Small intestine (tissue), 16 donors: ENCODE measurements at places on chromosomes 5 and 9. TPM values are rescaled to one million over a fixed set of nuclear protein-coding genes. Genes with fewer than 3 reads are reported as not detected.

The FOXD4L5 gene
- not detected for polyA plus RNA-seq

The SLC23A1 gene
- 29.3 TPM for polyA plus RNA-seq

The IFNA13 gene
- not detected for polyA plus RNA-seq

GRCh38 chr5:6365977-6366590 lies 12.3 kb downstream of the MED10 start:
- H3K36me3 ChIP-seq = peaks cover 50% of the 10 kb centered on the region
- no peak for DNase-seq
- H3K27ac ChIP-seq = no peak overlapping the region
- no peak overlapping the region for H3K4me3 ChIP-seq

DNA sequence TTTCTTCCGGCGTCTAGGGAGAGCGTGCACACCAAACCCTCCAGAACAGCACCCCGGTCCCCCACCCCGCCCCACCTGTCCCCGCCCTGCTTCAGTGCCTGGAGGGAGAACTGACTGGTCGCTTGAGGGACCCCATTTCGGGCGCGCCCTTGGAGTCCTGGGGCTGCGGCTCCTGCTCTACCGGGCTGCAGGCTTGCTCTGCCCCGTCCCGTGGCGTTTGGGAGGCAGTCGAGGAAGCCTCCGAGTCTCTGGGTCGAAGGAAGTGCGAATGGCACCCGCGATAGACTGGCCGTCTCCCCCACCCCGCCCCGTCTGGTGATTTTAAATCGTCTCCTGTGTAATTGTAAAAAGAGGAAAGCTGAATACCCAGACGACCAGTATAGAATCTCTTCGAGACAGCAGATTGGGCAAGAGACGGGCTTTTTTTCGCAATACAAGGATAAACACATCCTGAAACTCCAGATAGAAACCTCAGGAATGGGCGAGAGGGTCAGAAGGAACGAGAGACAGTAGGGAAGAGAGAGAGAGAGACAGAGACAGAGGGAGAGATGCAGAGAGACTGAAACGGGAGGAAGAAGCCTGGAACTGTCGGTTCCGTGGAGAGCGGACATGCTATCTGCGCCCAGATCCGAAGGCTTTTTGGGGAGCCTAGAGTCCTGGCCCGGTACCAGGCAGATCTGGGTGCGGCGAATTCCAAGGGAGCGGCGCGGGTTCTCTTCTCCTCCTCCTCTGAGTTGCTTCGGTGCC lies 9.9 kb downstream of the PRDM6 start:
- DNase-seq = no peak
- H3K27me3 ChIP-seq = peaks cover 32% of the 10 kb centered on the region
- H3K4me3 ChIP-seq = no peak overlapping the region
- no peaks in the 10 kb centered on the region for H3K36me3 ChIP-seq
- H3K27ac ChIP-seq = no peak overlapping the region
- H3K4me1 ChIP-seq = no peaks in the 10 kb centered on the region

DNA sequence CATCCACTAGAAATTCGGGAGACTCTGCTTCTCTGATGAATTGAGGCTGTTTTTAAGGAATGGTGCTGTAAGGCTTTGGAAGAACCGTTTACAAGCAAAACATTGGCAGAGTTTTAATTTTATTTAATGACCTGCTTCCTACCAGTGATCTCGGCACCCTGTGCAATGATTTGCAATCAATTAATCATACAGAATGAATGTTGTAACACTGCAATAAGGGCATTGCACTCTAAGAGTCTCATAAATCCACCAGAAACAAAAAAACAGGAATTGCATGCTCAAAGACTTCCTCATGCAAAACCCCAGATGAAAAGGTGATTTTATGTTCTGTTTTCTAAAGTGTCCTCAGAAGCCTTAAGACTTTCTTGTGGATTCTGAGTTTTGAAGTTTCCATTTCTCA lies 295.7 kb downstream of the ARHGEF28 start:
- H3K27ac ChIP-seq = no peak overlapping the region
- no peak for DNase-seq
- H3K4me3 ChIP-seq = no peak overlapping the region
- peaks cover 2% of the 10 kb centered on the region for H3K27me3 ChIP-seq
- H3K36me3 ChIP-seq = no peaks in the 10 kb centered on the region

GRCh38 chr5:172478256-172478655 lies 23.9 kb upstream of the SH3PXD2B start:
- H3K36me3 ChIP-seq = no peaks in the 10 kb centered on the region
- DNase-seq = no peak
- H3K4me1 ChIP-seq = no peaks in the 10 kb centered on the region
- no peaks in the 10 kb centered on the region for H3K27me3 ChIP-seq
- H3K4me3 ChIP-seq = no peak overlapping the region
- no peak overlapping the region for H3K27ac ChIP-seq
